ENCODE measurements at places on chromosomes 2 and 18.
A peak's percentile ranks its signal among the peaks of the same experiment; 100 is the strongest.

- no peak for DNase-seq
Observed at GRCh38 chr2:209424781-209425470, 1.1 kb downstream of the MAP2 start.

DNA sequence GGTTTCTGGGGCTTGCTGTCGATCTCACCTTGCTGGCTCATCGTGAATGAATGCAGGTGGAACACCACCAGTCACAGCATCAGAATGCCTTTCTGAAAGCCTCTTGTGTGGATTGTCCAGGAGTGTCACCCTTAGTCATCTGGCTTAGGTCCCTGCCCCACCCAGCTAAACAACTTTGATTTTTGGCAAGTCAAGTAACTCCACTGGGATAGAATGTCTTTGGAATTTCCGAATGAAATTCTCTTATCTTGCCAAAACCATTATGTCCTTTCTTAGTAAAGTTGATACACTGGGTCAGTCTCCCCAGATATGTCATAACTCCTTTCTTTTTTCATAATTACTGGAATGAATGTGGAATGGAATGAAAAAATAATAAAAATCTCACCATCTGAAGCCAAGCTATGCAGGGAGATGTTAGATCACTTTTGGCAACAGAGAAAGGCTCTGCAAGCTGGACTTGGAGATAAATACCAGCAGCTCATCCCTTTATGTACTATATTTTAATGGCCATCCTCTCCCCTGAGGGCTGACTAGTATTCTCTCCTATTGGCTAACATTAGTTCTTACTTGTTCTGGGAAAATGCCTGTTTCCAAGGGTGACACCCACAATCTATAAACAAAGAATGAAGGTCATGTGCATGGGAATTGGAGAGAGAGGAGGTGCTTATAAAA lies 35.4 kb downstream of the INSIG2 start:
- peak; percentile 50 for DNase-seq

- DNase-seq, result no peak
Observed at GRCh38 chr2:202479090-202479489, 103.0 kb downstream of the BMPR2 start.

DNA sequence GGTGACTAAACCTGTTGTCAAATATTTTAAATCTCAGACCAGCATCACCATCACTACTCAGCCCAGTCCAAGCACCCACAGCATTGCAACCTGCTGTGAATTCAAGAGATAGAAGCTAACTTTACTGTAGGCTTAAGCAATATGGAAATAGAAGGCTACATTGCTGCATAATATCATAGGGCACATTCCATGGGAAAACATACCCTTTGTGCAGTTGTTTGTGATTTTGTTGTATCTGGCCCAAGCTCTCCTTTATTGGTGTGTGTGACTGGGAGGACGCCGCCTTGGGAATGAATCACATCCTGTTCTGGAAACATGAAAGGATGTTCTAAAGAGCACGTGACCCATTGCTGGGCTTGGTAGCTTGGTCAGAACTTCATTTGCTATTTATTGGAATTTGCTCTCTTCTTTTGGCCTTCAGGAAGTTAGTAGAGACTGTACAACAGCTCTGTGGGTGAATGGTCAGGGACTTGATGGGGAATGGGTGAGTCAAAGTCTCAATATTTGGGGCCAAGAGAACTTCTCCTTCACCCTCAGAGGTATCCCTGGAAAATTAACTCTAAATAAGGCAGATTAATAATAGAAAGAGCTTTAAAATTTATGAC lies 106.8 kb upstream of the SERPINE2 start:
- DNase-seq, result no peak

GRCh38 chr2:4529738-4530137 lies 826.4 kb downstream of the DCDC2C start:
- DNase-seq, result no peak

DNA sequence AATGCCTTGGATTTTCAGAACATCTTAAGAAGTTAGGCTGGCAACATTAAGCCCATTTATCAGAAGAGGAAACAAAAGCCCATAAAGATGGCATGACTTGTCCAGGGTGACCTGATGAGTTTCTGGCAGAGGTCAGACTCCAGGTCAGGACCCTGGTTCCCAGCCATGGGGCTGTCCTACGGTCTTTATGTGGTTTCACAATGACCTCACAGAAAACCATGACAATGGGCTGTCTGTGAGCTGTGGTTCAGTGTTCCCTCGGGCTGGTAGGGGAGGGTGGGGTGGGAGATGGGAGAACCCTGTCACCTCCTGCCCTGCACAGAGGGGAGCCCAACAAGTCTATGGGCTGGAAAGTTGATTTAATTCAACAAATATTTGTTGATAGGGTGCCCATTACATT lies 101.8 kb downstream of the LOXHD1 start:
- DNase-seq, result no peak

Data from left lung (tissue), 14 donors.